ENCODE measurements at places on chromosomes 6 and 20. TPM values are rescaled to one million over a fixed set of nuclear protein-coding genes. Genes with fewer than 3 reads are reported as not detected.

RAET1E gene
- polyA plus RNA-seq, result 0.40 TPM

HTR1B gene
- 0.48 TPM for polyA plus RNA-seq

WFDC12 gene
- not detected for polyA plus RNA-seq

DNA sequence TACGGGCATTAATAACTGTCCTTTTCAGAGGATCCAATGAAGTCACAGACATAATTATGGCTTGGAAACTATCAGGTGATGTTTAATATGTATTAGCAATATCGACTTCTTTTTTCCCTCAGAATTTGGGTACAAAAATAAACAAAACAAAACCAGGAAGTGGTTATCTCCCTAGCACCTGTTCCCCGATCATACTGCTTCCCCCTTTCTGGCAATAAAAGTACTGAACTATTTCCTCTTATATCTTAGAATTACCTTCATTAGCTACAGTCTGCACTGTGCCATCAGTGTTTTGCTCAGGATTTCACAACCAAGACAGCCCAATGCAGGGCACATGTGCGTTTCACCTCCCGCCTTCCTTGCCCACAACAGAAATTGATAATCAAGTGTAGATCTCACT, 216.9 kb upstream of the BTBD3 start:
- DNase-seq, result no peak

DNA sequence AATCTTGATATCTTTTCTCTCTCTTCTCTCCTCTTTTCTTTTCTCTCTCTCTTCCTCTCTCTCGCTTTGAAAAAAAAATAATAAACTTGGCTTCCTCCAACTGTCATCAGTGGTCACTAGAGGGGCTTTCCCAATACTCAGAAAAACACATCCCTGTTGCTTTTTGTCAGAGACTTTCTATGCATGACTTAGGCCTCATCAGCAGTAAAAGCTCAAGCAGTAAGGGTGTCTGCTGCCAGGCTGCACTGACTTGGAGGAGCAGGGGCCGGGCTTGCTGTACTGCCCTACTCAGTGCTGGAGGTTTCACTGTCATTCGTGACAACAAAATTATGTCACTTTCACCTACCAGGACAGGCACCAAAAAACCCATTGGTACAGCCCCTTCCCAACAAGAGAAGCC, 272.0 kb downstream of the ADGB start:
- DNase-seq, result no peak

DNA sequence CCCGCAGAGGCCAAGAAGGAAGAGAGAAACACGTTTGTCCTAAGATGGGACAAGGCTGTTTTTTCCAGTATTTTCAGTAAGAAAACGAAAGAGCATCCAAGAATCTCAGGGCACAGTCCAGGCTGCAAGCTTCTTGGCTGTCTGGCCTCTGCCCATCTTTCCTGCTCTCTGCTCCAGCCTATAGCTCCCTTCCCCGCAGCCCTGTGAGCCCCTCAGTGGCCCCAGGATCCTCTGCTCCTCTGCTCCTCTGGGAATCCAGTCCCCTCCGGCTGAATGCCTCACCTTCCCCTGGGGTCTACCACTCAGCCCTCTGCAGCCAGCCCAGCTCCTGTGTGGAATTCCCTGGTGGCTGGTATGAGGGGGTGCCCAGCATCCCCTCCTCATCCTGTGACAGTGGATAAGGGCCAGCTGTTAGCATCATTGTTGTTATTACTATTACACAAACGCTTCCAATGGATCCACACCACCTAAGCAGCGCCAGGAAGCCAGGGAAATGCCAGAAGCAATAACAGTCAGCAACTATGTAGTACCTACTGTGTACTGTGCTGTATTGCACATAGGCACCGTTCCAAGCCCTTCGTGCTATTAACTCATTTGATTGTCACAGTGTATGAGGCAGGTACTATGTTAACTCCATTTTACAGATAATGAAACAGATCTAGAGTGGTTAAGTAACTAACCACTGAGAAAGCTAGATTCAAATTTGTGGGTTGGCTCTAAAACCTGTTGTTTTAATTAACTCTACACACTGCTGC, 60.3 kb upstream of the PTPN1 start:
- DNase-seq, result no peak

DNA sequence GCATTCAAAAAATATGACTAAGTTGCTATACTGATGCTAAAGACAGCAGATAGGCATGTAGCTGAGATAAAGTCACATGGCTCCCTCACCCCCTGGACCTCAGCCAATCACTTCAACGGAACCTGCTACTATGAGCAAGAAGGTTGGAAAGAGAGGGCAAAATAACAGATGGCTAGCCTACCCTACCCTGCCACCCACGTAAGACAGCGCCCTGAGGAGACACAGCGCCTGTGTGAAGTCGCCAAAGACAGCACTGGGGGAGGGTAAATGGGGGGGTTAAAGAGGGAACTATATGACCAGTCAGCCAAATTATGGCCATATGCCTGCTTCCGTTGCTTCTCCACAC, 163.2 kb downstream of the RALGAPA2 start:
- no peak for DNase-seq

DNA sequence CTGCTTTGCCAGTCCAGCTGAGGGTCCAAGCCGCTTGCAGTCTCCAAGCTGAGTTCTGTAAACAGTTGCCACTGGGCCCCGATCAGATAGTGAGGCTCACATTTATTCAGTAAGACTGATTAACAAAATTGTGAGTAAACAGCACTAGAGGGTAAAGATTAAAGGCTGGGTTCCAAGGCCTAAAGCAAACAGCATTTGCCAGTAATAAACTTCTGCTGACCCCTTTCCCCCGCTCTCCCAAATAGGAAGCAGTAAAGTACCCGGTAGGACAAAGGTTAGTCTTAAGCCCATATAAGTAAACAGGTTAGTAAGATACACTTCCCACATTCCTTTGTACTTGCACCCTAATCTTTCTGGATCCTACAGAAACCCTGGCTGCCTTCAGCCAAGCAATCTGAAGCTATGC, 181.8 kb downstream of the MEI4 start:
- DNase-seq, result no peak

DNA sequence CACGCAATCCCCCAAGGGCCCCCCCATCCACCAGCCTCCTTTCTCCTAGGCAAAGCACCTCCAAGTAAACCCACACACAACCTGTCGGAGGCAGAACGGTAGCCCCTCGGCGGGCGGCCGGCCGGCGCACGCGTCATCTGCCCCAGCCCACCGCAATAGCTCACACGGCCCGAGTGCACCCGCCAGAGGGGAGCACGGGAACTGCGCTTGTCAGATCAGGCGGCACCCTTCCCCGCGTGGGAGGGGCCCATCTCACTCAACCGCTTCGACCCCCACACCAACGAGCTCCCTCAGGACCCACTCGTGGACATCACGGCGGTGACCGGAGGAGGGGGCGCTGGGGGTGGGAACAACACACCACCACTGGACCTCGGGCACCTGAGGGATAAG, 767.9 kb upstream of the DEFB115 start:
- DNase-seq, result no peak

GRCh38 chr20:43959079-43959919, 44.6 kb downstream of the TOX2 start:
- DNase-seq, result no peak

DNA sequence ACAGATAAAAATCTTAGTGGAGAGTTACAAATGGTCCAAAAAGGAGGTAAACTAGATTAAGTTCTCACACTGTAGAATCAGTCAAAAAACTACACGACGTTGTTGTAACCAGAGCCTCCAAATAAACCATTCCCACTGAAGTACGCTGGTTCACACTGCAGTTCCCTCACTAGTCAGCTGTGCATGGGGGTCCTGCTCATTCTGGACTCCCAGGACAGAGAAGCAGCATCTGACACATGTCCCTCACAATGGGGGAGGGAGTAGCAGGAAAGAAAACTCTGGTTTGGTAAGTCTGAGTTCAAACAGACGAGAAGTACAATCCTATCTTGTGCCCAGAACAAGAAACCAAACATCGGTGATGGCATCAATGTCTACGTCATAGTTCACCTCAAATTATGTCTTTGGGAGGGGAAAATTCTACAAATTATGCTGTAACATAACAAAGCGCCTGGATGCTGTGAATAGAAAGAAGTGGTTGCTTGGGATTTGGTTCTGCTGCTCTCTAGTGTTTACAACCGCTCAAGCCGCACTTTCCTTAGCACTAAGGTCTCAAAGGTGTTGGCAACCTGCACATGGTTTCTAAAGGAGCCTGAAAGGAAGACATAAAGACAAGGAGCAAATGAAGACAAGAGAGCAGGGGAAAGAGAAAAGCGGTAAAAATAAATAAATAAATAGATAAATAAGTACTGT, 208.0 kb downstream of the GMDS start:
- no peak for DNase-seq

GRCh38 chr20:61487346-61487996, 235.4 kb downstream of the CDH4 start:
- DNase-seq, result no peak

- DNase-seq, result no peak
These were observed 27.2 kb upstream of the DDR1 start for GRCh38 chr6:30857112-30857511.

Measured in right renal pelvis (tissue), 4 donors.